ENCODE measurements at places on chromosomes 2 and 18.

GRCh38 chr2:219643084-219643473, 15.6 kb downstream of the SLC4A3 start:
- peaks cover 18% of the 10 kb centered on the region for H3K4me1 ChIP-seq
- no peak overlapping the region for H3K4me3 ChIP-seq
- H3K27me3 ChIP-seq, result no peaks in the 10 kb centered on the region
- DNase-seq, result no peak
- no peaks in the 10 kb centered on the region for H3K36me3 ChIP-seq
- no peak overlapping the region for H3K27ac ChIP-seq

DNA sequence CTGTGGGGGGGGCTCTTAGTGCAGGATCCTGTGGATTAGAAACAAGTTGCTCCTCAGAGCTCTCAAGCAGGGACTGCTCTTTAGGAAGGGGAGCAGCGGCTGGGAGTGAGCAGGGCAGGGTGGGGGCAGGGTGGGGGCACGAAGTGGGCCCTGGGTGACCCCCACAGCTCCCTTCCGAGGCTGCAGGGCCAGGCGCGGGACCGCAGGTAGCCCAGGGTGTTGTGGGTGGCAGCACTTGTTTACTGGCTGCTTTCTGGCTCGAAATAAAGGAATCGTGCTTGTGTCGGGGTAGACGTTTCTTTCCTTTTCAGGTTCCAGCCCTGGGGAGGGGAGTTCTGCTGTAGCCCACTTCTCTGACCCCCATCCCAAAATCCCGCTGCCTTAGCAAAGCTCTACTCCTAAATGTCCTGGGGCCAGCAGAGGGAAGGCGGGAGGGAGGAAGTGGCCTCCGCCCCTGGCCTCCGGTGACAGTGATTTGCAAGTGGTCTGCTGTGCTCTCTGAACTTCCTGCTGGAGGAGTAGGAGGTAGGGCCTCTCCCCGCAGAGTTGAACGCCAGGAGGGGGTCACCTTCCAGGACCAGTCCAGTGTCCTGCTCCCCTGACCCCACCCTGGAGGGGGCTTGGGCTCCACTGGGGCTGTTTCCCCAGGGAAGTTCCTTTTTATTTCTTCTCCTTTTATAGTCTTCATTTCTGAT, 8.3 kb downstream of the NEU4 start:
- H3K27me3 ChIP-seq, result peaks cover 89% of the 10 kb centered on the region
- H3K36me3 ChIP-seq, result no peaks in the 10 kb centered on the region
- no peak overlapping the region for H3K4me3 ChIP-seq
- DNase-seq, result no peak

GRCh38 chr18:46265196-46266156, 161.3 kb downstream of the HAUS1 start:
- no peak overlapping the region for H3K27ac ChIP-seq
- H3K36me3 ChIP-seq, result no peaks in the 10 kb centered on the region
- no peaks in the 10 kb centered on the region for H3K27me3 ChIP-seq
- no peak overlapping the region for H3K4me3 ChIP-seq

GRCh38 chr18:56235481-56236013, 402.8 kb downstream of the TXNL1 start:
- no peak overlapping the region for H3K27ac ChIP-seq
- no peak overlapping the region for H3K4me3 ChIP-seq
- H3K27me3 ChIP-seq, result no peaks in the 10 kb centered on the region

DNA sequence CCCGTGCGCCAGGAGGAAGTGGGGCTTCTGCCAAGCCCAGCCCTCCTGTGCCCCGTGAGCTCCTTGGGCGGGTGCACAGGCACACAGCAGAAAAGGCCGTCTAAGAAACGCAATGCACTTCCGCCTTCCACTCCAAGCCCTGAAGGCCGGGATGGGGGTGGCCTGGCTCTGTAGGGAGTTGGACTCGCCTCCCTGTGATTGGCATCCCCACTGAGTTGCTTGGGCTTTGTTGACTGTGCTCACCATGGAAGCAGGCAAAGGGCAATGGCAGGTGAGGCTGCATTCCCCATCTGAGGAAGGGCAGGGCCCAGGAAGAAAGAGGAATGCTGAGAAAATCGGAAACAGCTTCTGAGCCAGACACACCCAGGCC, 66.8 kb downstream of the CRACDL start:
- H3K27ac ChIP-seq, result peak overlapping the region; percentile 95
- H3K4me3 ChIP-seq, result peak overlapping the region; percentile 63
- DNase-seq, result peak; percentile 100

GRCh38 chr18:41618147-41618546, 336.9 kb upstream of the PIK3C3 start:
- no peak overlapping the region for H3K27ac ChIP-seq
- no peaks in the 10 kb centered on the region for H3K36me3 ChIP-seq
- H3K4me3 ChIP-seq, result no peak overlapping the region
- no peaks in the 10 kb centered on the region for H3K4me1 ChIP-seq
- DNase-seq, result no peak

GRCh38 chr2:48914477-48915089, 159.1 kb upstream of the LHCGR start:
- H3K4me1 ChIP-seq, result no peaks in the 10 kb centered on the region
- H3K27ac ChIP-seq, result no peak overlapping the region
- no peaks in the 10 kb centered on the region for H3K36me3 ChIP-seq

DNA sequence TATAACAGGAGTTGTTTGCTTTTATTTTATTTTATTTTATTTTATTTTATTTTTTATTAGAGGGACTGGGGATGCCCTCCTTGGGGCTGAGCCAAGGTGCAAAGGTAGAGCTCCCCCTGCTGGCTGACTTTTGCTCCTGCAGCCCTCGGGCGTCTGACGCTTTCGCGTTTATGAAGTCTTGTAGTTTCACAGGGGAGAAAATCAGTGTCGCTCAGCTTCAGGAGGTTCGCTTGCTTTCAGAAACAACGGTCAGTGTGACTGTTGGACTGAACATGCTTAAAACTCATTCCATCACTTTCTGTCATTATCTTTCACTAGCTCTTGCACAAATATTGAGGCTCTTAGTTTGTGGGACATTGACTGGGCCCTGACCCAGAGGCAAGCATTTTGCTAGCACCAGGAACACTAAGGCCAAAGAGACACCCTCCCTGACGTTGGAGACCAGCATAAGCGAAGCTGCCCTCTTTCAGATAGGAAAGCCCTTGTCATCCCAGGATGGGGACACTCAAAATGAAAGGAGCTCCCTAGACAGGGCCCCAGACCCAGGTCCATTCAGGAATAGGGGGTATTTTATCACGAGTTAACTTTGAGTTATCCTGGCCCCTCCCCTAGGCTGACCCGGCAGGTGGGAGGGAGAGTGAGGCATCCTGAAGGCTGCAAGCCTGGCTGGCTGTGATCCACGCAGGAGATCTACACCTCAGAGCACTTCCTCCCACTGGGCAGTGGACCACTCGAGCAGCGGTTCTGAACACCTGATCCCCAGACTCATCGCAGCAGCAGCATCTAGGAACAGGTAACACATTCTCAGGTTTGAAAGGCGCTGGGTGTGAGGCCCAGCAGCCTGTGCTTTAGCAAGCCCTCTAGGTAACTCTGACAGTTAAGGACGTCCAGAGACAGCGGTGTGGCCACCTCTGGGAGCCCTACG, 34.4 kb downstream of the LGALSL start:
- H3K36me3 ChIP-seq, result no peaks in the 10 kb centered on the region
- H3K27me3 ChIP-seq, result no peaks in the 10 kb centered on the region
- no peak for DNase-seq
- peaks cover 4% of the 10 kb centered on the region for H3K4me1 ChIP-seq
- no peak overlapping the region for H3K4me3 ChIP-seq
- H3K27ac ChIP-seq, result no peak overlapping the region

- H3K4me3 ChIP-seq, result no peak overlapping the region
- no peaks in the 10 kb centered on the region for H3K4me1 ChIP-seq
- H3K36me3 ChIP-seq, result no peaks in the 10 kb centered on the region
- DNase-seq, result no peak
- no peak overlapping the region for H3K27ac ChIP-seq
- H3K27me3 ChIP-seq, result no peaks in the 10 kb centered on the region
Observed at GRCh38 chr2:50866626-50867025, 165.3 kb downstream of the NRXN1 start.

DNA sequence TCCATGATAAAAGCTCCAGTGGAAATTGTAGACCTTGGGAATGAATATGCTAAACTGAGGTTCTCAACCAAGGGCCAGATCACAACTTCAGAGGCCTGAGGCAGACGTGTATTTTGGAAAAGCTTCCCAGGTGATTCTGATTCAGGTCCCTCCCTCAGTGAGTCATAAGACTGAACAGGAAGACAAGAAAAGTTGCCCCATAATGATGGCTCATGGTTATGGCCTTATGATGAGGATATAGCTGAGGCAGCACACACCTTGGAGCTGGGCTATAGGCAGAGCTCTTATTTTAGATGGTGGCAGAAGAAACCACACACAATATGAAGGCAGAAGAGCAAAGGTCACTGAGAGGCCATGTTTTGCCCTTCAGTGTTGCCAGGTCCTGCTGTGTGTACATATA, 9.6 kb downstream of the ANTXR1 start:
- H3K27me3 ChIP-seq, result no peaks in the 10 kb centered on the region
- no peaks in the 10 kb centered on the region for H3K36me3 ChIP-seq
- H3K4me3 ChIP-seq, result no peak overlapping the region
- DNase-seq, result peak; percentile 68
- H3K4me1 ChIP-seq, result peaks cover 8% of the 10 kb centered on the region
- no peak overlapping the region for H3K27ac ChIP-seq

- peaks cover 61% of the 10 kb centered on the region for H3K36me3 ChIP-seq
- H3K27ac ChIP-seq, result no peak overlapping the region
- H3K4me1 ChIP-seq, result peaks cover 40% of the 10 kb centered on the region
- H3K4me3 ChIP-seq, result no peak overlapping the region
Observed at GRCh38 chr2:112077814-112078213, 22.7 kb downstream of the TMEM87B start.

- no peak overlapping the region for H3K27ac ChIP-seq
- H3K27me3 ChIP-seq, result no peaks in the 10 kb centered on the region
- H3K4me3 ChIP-seq, result no peak overlapping the region
- DNase-seq, result no peak
- no peaks in the 10 kb centered on the region for H3K4me1 ChIP-seq
Observed at GRCh38 chr2:171287611-171288010, 126.9 kb upstream of the TLK1 start.

DNA sequence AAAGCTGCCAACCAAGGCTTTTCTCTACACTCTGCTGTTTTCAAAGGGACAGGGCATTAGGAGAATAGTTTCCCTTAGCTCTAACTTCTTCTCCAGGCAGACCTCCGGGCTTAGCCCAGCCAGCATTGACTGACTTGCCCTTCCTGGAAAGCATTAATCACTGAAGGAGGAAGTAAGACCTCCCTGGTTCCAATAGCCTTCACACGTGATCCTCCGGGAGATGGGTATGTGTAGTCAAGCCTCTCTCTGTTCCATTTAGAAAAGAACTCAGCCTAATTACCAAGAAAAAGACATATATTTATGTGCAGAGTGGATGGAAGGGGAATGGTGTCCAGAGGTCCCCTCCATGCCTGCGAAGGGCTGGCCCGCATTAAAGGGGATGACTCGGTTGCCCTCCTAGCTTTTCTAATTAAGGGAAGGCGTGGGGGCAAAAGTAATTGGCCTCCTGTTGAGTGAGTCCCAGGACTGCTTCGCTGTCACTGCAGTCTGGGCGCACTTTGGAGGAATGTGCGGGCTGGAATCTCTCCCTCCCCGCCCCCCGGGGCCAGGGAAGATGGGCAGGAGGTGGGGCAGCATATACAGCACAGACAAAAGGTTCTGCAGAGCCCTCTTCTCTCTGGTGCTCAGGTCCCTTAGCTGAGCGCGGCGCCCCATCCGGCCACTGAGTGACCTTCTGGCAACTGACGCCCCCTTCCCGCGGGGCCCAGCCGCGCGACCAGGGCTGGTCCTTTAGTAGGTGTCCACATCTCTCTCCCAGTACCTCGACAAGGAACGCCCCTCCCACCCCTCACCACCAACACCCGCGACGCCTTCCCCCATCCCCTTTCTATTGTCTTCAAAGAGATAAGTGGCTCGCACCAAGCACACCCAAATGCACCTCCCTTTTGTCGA, 686.0 kb downstream of the NRXN1 start:
- H3K27ac ChIP-seq, result no peak overlapping the region
- no peak overlapping the region for H3K4me3 ChIP-seq
- no peaks in the 10 kb centered on the region for H3K36me3 ChIP-seq
- H3K27me3 ChIP-seq, result peaks cover 11% of the 10 kb centered on the region
- no peaks in the 10 kb centered on the region for H3K4me1 ChIP-seq

DNA sequence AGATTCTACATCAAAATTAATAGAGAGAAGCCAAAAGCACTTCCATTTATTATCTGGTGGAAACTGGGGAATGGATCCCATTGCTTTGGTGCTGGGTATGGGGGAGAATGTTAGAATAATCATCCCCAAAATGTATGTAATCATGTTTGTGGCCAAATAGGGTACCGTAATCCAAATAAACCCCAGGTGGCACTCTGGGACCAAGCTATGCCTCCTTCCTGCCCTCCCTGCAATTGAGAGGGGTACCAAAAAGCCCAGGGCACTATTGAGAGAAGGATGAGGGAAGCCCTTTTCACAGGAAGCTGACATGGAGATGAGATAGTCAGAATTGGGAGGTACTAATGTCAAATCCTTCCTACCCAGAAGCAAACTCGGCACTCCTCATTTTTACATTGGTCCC, 85.7 kb upstream of the NRP2 start:
- H3K27ac ChIP-seq, result no peak overlapping the region
- H3K4me1 ChIP-seq, result no peaks in the 10 kb centered on the region
- no peak overlapping the region for H3K4me3 ChIP-seq

GRCh38 chr2:43984533-43984932, 11.3 kb downstream of the LRPPRC start:
- H3K27ac ChIP-seq, result peak overlapping the region; percentile 53
- no peak overlapping the region for H3K4me3 ChIP-seq
- H3K27me3 ChIP-seq, result no peaks in the 10 kb centered on the region
- DNase-seq, result no peak
- peaks cover 58% of the 10 kb centered on the region for H3K36me3 ChIP-seq

DNA sequence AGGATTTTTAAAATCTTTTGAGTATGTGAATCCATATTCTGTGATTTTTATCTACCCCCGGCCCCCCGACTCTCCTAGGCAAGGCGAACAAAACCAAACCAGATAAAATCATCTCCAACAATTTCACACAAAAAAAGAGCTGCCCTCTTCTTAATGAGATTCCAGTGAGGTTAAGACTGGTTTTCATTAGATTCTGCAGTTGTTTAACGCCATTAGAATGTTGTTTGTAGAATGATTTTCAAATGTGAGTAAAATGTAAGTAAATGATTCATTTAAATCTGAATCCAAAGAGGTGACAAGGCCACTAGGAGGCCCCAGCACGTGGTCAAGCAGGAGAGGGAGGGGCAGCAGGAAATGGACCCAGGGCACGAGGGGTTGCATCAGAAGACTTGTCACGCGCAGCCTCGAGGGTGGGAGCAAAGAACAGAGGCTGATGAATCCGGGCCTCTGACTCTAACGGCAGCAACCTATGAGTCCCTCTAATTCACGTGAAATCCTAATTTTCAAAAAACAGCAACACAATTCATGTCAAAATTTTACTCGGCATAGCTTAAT, 24.3 kb upstream of the KLHL29 start:
- H3K4me3 ChIP-seq, result no peak overlapping the region
- H3K36me3 ChIP-seq, result no peaks in the 10 kb centered on the region
- H3K4me1 ChIP-seq, result no peaks in the 10 kb centered on the region
- no peak for DNase-seq
- H3K27me3 ChIP-seq, result peaks cover 23% of the 10 kb centered on the region

DNA sequence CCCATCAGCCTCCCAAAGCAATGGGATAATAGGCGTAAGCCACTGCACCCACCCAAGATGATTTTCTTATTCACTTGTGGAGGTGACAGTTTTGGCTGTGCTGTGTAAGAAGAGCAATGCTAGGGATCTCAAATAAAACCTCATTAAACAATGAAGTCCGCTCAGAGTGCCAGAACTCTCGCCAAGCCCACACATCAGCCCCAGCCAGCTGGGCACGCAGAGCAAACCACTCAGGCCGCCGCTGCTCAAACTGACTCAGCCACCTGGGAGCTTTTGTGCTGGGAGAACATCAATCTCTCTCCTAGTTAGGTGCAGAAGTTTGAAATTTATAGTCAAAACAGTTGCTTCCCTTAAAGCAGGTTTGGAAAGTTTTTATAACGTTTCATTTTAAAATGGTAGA, 47.6 kb downstream of the RNF152 start:
- no peaks in the 10 kb centered on the region for H3K36me3 ChIP-seq
- no peaks in the 10 kb centered on the region for H3K4me1 ChIP-seq
- no peaks in the 10 kb centered on the region for H3K27me3 ChIP-seq
- H3K4me3 ChIP-seq, result no peak overlapping the region
- DNase-seq, result no peak
